ENCODE measurements at places on chromosomes 3 and 15.

DNA sequence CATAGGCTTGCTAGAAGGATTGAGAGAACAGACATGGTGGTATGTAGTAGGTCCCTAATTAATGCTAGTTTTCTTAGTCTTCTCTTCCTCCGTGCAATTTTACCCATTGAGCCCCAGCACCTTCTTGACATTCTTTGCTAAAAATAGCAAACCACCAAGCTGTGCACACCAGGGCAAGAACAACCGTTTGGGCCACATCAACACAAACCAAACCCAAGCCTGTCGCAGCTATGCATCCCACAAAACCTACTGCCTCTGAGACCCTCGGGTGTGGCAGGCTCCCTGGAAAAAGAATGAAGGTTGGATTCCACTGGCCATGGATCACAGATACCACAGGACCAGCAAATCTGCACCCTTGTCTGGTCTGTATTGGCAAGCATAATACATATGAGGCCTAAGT is 27.1 kb downstream of the HEG1 start:
- no peak for DNase-seq

GRCh38 chr3:131807822-131808221 is 227.0 kb downstream of the CPNE4 start:
- DNase-seq = no peak

DNA sequence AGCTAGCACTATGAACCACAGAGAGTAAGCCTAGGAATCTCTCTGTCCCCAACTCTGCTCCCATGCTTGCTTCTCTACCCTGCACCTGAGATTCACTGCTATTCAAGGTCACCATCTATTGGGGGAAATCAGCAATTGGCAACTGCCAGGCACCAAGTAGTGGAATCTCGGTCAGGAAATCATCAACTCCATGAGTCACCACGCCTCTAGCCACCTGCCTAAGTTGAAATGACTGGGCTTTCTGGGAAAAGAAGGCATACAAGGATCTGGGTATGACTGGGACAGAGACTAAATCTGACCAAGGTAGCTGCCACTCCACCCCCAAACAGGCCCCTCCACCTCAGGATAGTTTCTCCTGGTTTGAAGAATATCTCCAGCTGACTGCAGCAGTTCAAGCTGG is 464.1 kb upstream of the CBLB start:
- no peak for DNase-seq

GRCh38 chr3:133840055-133840737 is 34.6 kb downstream of the SRPRB start:
- DNase-seq = no peak

DNA sequence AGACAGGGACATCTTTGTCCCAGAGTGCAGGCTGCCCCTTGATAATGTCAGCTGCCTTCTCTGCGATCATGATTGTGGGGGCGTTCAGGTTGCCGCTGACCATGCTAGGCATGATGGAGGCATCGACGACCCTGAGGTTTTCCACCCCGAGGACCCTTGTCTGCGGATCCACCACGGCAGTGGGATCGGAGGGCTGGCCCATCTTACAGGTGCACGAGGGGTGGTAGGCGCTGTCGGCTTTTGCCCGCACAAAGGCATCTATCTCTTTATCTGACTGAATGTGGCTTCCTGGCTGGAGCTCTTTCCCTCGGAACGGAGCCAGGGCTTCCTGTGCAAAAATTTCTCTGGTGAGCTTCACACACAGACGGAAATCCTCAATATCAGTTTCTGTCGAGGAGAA is 28.4 kb downstream of the CHDH start:
- DNase-seq = no peak
